IPS-NIHi11 (cell line): ENCODE measurements at places on chromosomes 6 and 20.

- DNase-seq = no peak
Observed at GRCh38 chr6:150534553-150534952, 65.1 kb upstream of the PLEKHG1 start.

DNA sequence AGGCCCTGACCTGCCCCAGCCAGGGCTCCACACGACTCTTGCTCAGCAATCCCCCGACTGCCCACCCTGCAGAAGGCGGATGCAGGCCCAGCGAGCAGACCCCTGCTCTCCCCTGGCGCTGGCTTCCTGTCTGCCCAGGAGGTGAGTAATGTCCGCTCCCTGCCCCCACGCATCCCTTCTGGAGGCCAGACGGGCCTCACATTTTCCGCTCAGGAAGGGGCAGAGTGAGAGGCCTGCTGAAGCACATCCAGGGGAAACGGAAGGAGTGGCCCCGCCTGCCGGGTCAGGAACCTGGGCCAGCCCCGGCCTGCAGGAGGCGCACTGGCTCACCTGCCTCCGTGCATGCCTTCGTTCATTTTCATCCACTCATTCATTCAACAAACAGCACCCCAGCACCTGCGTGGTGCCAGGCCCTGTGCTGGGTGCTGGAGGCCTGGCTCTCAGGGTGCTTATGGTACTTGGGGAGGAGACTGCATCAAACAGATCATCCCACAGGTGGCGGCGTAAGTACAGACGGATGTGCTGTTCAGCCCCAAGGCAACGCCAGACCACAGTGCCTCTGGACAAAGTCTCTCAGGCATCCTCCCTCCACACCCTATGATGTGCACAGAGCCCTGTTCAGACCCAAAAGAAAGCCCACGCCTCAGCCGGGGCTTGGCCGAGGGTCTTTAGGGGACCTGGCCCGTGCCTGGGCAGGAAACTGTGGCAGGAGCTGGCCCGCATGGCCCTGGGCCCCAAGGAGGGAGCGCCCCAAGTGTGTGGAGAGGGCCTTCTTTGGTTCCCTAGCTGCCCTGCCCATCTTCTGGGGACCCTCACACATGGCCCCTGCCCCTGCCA is 112.1 kb downstream of the ASXL1 start:
- peak; percentile 77 for DNase-seq

DNA sequence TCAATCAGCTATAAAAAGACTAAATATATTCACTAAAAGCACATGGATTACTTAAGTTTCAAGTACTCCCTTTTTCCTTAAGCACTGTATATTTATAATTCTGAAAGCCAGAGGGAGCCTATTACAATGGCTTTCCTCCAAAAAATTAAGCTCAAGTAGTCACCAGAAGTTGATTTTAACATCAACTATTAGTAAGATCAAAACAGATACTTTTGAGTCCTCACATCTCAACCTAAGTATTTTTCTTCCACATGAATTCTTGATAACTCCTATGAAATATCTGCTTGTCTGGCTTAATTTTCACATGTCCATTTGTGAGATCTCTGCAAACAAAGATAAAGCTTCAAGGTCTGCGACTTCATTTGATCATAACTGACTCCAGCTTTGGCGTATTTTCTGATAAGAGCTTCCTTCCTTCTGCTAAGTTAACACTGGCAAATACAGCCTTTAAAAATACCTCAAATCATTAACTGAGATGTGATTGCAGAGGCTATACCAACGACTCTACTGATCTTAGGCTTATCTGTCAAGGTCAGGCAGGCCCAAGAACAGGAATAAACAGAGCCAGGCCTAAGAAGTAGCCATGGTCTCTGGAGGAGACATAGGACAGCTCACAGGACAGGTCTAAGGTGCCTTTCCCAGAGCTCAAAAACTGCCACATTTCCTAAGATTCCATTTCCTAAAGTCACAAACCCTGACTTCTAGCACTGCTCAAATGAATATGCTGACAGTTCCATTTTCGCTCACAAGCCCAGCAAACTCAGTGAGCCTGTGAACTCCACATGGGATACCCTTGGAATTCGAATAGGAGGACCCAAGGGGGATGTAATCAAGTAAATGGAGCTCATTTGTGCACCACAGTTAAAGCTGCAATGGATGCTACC is 10.0 kb downstream of the SNX5 start:
- DNase-seq = no peak

- DNase-seq = peak; percentile 81
Observed at GRCh38 chr20:35523298-35523888, 6.1 kb downstream of the C20orf173 start.

GRCh38 chr6:34370361-34370760 is 22.1 kb downstream of the NUDT3 start:
- no peak for DNase-seq

DNA sequence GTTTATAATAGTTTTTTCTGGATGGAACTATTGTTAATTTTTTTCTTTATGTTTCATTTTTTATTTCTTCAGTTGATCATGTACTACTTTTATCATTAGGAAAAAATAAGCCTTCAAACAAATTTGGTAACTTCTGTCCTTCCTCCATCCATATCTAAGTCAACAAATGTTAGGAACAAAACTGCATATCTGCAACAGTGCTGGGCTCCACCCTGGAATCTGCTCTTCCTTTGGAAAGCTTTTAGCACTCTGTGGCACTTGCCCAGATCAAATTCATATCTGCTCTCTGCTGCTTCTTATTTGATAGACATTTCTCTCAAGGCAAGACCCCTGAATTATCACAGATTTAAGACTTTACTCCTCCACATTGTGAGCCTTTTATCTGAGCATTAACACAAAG is 24.3 kb upstream of the GPR63 start:
- DNase-seq = no peak

DNA sequence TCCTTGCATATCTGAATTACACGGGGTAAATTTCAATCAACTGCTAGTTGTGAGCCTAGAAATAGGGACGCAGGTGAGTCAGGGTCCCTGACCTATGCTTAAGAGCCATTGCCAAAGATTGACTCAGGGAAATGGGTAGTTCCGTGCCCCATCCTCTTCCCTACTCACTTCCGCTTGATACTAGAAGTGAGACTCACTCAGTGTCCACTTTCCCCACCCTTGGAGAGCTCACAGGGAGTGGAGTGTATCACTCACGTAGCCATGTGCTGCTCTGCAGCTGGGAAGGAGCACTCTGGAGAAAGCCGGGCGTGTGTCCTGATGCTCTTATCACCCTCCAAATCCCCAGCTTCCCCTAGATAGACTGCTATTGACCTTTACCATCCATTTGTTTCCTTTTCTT is 543 bp upstream of the MUC22 start:
- no peak for DNase-seq

- no peak for DNase-seq
Observed at GRCh38 chr20:33945391-33946081, 48.2 kb upstream of the RALY start.

DNA sequence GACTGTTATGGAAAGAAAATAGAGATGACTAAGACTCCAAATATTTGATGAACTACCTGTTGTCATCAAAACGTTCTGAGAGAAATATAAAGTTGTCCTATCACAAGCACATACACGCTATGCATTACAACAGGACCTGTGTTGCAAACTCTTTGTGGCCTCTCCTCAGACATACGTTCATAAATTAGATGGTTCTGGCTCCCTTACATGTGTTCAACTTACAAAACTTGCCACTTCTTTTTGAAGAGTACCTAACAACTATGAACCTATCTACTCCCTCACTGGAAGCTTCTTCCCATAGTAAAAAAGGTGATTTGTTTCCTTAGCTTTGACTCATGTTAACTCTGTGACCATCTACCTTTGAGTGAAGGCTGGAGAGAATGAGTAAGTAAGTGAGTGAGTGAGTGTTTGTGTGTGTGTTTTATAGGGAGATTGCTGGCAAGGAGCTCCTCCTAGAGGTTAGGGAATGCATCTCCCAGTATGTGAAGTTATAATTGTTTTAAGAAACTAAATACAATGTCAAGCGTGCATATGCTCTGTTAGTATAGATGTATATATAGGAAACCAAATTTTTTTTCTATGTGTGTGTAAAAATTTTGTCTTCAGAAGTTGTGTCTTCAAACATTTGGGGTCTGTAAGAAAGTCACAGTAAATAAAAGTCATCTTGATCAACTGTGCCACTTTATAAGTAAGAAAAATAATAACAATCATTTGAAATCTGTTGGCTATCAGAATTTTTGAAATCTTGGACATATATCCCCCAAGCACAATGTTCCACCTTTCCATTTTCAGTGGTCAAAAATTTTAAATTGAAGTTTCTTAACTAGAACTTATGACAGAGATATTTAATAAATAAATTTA is 1211.1 kb upstream of the GJE1 start:
- DNase-seq = peak; percentile 47

GRCh38 chr6:119627908-119628669 is 278.5 kb upstream of the MAN1A1 start:
- no peak for DNase-seq

DNA sequence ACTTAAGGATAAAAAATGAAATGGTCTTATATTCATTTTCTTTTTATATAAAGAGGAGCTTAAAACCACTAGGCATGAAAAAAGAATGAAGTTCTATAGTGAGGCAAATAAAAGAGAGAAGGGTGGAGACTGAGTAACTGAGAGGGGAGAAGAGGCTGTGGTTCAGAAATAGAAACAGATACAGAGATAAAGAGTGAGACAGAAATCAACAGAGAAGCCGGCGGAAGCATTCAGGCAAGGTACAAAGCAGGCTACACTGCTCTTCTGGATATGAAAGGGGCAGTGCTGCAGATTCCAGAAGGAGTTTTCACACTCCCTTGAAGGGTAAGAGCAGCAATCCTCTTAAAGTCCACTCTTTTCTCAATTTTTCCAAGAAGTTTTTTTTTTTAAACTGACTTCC is 29.9 kb downstream of the NFATC2 start:
- no peak for DNase-seq

GRCh38 chr6:38937839-38938613 is 110.6 kb upstream of the GLP1R start:
- DNase-seq = no peak

DNA sequence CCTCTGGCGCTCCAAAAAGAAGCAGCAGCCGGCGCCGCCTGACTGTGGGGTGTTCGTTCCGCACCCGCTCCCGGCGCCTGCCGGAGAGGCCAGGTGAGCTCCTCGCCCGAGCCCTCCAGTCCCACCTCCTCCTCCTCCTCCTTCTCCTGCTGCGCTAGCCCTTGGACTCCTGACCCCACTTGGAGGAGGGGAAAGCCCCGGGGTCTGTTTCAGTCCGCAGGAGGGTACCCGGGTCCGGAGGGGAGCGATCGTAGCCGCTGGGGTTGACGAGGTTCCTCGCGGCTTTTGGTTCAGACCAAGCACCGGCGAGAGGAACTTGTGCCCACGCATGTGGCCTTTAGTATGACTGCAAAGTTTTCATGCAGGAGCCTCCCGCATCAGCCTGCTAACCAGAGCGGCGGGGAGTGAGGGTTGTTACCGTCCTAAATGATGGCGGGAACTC is 493 bp downstream of the CRYBG1 start:
- DNase-seq = no peak

GRCh38 chr6:113392551-113393055 is 464.5 kb upstream of the MARCKS start:
- DNase-seq = no peak

DNA sequence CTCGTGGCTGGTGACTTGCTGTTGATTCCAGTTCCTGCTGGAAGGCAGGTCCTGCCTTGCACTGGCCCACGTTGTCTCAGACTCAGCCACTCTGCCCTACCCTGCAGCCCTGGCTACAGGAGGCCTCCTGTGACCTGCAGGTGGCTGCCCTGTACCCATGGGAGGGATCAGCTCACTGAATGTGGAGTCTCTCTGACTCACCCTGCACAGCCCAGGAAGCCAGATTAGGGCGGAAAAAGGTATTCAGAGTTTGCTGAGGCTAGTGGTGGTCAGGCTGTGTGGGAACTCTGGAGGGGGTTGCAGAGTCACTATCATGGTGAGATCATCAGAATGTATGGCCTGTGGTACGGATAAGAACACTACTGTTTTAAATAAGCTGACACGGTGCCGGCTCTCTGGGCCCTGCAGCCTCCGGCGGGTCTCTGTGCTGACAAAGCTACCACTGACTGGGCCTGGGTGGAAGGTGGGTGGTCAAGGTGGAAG is 24.7 kb upstream of the PYGB start:
- peak; percentile 73 for DNase-seq

- DNase-seq = no peak
Observed at GRCh38 chr6:52164319-52165094, 21.7 kb upstream of the IL17A start.

GRCh38 chr6:144710207-144710606 is 425.1 kb downstream of the UTRN start:
- DNase-seq = no peak

GRCh38 chr6:149224399-149224798 is 93.1 kb upstream of the TAB2 start:
- DNase-seq = no peak

DNA sequence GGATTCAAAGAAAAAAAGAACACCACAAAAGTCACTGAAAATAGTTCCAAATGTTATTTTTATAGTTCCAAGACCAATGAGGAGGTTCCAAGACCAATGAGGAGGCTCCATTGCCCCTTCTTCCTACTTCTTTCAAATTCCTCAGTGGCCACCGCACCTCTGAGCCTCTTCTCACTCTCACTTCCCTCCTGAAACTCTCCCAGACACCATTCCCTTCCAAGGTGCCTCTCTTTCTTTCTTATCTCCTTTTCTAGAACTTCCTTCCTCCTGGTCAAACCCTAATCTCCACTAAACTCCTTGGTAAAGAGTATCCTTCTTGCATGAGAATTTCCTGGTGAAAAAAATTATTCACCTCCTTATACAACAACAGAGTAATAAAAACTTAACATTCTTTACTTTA is 20.4 kb upstream of the MCUR1 start:
- DNase-seq = no peak

- DNase-seq = peak; percentile 88
Observed at GRCh38 chr20:46056970-46057855, 28.2 kb downstream of the SLC12A5 start.

GRCh38 chr20:46174469-46175126 is 56.5 kb downstream of the CD40 start:
- peak; percentile 97 for DNase-seq

GRCh38 chr6:52910091-52910490 is 593 bp upstream of the GSTA3 start:
- no peak for DNase-seq

- peak; percentile 80 for DNase-seq
Observed at GRCh38 chr6:37029249-37029971, 24.0 kb downstream of the FGD2 start.

DNA sequence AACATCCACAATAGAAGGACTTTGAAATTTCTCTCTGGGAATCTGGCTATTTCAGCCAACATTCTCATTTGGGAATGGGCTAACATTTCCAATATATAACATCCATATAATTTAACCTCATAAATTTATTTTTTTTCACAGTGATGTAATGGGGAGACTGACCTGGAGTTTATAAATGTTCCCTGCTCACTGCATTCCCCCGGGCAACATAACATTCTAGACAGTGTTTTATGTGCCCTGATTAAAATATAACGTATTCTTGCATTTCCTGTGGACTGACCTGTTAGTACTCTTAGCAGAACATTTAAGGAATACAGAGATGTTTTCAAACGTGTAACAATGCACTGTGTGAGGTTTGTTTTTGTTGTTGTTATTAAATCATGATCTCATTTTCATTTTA is 20.9 kb downstream of the TSHZ2 start:
- no peak for DNase-seq

GRCh38 chr6:63347599-63347998 is 27.8 kb upstream of the LGSN start:
- no peak for DNase-seq

GRCh38 chr6:43368259-43369160 is 937 bp downstream of the ZNF318 start:
- DNase-seq = peak; percentile 72

- no peak for DNase-seq
Observed at GRCh38 chr20:17436664-17437063, 94.5 kb downstream of the BFSP1 start.

GRCh38 chr20:45067558-45067957 is 33.4 kb downstream of the KCNS1 start:
- DNase-seq = no peak

- DNase-seq = no peak
Observed at GRCh38 chr20:33569802-33570391, 80.0 kb downstream of the CBFA2T2 start.
